Astrocyte of the spinal cord (primary cell): ENCODE measurements at places on chromosomes 5 and 9.

DNA sequence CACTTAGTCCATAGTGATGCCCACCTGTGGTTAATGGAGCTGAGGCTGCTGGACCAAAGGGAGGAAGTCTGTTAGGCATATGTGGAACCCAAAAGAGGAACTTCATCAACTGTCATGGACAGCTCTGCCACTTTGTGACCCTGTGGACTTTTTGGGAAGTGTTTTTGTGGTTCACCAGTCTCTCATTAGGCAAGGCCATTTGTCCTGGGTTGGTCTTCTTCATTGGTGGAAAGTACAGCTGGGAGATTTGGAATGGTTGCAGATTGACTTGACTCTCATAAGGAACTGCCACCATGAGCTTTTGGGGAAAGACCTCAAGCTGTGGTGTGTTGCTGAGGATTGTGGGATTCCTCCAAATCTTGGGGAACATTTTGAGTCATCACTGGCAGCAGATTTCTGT lies 31.9 kb upstream of the IL12B start:
- DNase-seq = no peak

GRCh38 chr5:175060257-175060656 lies 335.9 kb downstream of the MSX2 start:
- no peak for DNase-seq

- no peak for DNase-seq
Observed at GRCh38 chr5:33072726-33073125, 361.6 kb downstream of the NPR3 start.

DNA sequence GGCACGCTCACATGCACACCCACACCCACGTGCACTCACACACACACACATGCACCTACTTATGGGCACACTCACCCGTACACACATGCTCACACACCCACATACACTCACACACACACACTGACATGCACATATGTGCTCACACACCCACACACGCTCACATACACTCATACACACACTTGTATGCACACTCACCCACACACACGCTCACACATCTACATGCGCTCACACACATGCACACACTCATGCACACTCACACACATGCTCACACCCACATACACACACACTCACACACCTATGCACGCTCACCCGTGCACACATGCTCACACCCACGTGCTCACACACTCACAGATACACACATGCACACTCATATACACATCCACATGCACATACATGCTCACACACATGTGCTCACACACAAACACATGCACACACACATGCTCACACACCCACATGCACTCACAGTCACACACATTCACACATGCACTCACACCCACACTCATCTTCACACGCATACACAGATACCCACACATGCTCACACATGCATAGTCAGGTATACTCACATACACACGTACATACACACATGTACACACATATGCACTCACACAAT lies 138.3 kb downstream of the OLFM1 start:
- DNase-seq = no peak

- DNase-seq = peak; percentile 41
Observed at GRCh38 chr5:103624675-103625074, 62.1 kb upstream of the NUDT12 start.

- DNase-seq = no peak
Observed at GRCh38 chr5:155064580-155064979, 51.0 kb downstream of the KIF4B start.

- no peak for DNase-seq
Observed at GRCh38 chr9:126417043-126417442, 90.4 kb downstream of the MVB12B start.

DNA sequence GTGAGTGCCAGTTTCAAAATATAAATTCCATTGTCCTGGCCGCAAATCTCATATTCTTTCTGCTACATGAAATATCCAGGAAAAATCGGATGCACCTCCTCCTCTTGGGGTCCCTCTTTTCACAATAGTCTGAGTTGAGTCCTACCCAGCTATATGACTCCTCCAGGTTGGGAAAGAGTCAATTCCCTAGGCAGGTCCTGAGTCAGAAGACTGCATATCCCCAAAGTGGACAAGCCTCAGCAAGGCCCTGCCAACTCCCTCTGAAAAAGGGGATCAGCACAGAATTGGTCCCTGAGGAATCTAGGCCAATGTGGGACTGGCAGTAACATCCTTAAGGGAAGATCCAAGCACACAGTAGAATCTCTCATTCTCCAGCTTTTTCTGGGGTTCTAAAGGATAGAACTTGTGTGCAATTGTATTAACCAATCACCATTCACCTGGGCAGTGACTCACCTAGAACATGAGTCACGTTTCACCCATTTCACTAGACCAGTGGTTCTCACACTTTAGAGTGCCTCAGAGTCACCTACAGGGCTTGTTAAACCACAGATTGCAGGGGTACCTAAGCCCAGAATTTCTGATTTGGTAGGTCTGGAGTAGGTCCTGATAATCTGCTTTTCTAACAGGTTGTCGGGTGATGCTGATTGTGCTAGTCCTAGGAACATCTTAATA lies 44.7 kb upstream of the TMEM215 start:
- DNase-seq = peak; percentile 3

DNA sequence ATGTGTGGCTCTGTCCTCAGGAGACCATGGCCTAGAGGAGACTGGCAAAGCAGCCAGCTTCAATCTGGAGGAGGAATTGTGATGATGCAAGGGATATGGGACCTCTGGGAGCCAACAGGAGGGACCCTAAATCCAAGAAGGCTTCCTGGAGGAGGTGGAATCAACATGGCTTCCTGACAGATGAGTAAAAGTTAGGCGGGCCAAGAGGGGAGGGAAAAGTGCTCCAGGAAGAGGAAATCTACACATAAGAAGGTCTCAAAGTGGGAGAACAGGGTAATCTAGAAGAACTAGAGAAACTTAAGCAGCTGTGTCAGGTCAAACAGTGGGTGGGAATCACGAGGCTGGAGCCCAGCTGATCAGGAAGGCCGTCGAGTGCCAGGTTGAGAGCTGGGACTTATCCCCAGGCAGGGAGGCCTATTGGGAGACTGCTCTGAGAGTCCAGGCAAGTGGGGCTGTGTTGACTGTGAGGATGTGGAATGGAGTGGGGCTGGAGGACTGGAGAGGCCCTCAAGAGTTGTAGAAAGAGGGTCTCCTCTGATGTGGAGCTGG lies 119.1 kb downstream of the C9orf50 start:
- DNase-seq = no peak
